CD4-positive, alpha-beta T cell (primary cell): ENCODE measurements at places on chromosomes 3 and 15.
A peak's percentile ranks its signal among the peaks of the same experiment; 100 is the strongest.

GRCh38 chr15:101191242-101191641 lies 60.6 kb downstream of the CHSY1 start:
- DNase-seq = no peak

- DNase-seq = peak; percentile 33
Observed at GRCh38 chr15:68794863-68795262, 25.8 kb downstream of the ANP32A start.

- DNase-seq = no peak
Observed at GRCh38 chr3:185340751-185341150, 22.2 kb upstream of the MAP3K13 start.

GRCh38 chr15:57415602-57416001 lies 39.3 kb downstream of the CGNL1 start:
- no peak for DNase-seq

- peak; percentile 65 for DNase-seq
Observed at GRCh38 chr15:31391687-31392671, 65.3 kb downstream of the KLF13 start.

DNA sequence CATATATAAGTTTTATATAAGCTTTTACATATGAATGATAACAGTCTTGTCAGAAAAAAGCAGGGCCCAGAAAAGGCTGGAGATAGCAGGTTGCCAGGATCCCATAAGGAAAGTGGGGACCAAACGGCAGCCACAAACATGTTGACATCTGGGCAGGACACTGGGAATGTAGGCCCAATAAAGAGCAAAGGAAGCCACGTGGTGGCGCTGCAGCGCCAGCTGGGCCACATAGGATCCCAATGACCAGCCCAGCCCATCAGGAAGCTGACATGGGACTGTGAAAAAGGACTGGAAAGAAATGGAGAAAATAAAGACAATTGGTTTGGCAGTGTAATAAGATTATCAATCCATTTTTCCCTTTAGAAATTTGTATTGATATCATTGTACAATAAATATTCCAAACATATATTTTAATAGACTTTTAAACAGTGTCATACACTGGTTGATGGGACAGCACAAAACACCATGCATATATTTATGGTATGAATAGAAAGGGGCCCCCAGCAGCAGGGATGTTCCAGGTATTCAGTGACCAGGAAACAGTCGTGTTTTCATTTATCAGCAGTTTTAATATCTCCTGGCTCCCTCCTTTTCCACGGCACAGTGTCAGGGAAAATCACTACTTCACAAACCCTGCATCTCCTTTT lies 89.0 kb upstream of the STRIT1 start:
- no peak for DNase-seq

GRCh38 chr15:85692321-85692720 lies 102.4 kb downstream of the KLHL25 start:
- DNase-seq = no peak

GRCh38 chr3:126356373-126357264 lies 589 bp downstream of the KLF15 start:
- DNase-seq = peak; percentile 7

- DNase-seq = no peak
Observed at GRCh38 chr3:26484140-26484539, 138.4 kb upstream of the LRRC3B start.

GRCh38 chr3:57757642-57758297 lies 1.7 kb downstream of the SLMAP start:
- no peak for DNase-seq

GRCh38 chr15:68606375-68606774 lies 27.6 kb downstream of the CORO2B start:
- DNase-seq = no peak

DNA sequence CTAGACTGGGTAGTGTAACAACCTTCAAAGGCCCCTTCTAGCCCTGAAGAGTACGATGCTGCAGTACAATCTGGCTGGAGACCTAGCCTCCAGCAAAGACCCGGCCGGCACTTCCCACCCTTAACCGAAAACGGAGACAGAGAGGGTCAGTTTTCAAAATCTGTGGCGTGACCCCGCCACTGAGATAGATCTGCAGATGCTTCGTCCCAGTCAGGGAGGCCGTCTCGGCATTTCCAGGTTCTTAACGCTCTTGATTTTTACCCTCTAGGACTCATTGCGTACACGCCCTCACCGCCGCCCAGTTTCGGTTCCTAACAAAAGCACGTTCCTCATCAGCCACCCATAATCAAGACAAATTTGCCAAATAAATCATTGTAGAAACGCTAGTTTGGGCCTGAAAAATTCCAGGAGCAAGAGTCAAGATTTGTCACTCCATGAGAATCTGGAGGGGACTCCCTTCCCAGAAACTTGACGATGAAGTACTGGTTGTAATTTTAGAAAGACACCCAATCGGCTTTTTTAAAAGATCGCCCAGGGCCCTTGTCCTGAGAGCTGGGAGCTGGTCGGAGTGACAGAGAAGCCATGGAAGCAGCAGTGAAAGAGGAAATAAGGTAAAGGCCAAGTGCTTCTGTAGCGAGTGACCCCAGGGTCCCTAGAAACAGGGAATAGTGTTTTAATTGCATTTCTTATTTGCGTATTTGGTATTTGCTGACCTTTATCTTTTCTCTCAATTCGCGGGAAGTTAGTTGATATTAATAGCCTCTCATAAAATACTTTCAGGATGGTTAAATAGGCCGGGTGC lies 868 bp upstream of the TMEM87A start:
- DNase-seq = peak; percentile 78

DNA sequence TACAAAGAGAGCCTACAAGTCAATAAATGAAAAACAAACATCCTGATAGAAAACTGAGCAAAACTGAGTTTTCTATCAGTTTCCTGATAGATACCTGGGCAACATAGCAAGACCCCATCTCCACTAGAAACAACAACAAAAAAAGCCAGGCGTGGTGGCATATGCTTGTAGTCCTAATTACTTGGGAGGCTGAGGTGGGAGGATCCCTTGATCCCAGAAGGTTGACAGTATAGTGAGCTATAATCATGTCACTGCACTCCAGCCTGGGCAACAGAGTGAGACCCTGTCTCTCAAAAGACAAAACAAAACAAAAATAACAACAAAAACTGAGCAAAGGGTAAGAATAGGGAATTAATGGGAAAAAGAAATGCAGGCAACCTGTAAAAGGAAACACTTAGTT lies 23.9 kb upstream of the UBE2E1 start:
- DNase-seq = no peak

DNA sequence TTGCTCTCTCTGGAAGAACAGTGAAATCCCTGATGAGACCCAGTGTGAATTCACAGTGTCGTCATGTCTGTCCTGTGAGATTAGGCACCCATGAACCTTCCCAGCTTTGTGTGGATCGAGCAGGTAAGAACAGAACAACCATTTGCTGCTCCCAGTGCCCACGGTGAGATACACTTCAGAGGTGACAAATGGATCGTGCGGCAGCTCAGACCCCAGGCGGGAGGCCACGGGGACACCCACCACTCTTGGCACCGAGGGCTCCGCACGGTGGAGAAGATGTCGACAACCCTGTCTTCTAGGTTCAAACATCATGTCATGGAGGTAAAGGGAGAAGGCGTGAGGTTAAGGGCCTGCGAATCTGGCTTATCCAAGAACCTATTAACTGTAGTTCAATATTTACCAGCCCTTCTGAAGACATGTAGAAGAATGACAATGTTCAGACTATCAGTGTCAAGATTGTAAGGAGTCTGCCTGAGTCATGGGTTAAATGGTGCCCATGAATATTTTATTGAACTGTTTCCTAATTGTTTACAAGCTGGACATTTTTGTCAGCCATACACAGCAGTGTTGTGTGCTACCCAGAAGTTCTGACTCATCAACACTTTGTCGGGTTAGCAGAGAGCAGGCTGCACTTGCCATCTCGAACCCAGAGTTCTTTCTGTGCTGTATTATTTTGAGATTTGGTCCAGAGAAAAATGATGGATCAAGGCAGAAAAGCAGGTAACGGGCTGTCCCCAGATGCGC lies 15.5 kb upstream of the PCSK6 start:
- DNase-seq = no peak

DNA sequence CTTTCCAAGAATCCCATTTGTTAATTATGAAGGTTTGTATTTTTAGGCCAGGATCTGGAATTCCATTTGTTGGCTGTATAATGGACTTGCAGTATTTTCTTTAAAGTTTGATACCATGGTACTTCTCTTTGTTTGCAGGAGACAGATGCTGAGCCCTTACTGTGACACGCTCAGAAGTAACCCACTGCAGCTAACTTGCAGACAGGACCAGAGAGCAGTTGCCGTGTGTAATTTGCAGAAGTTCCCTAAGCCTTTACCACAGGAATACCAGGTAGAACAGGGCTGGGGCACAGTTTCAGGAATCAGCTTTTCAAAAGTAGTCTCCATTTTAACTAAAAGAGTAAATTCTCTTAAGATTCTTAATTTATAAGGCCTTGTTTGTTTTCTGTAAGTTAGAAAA lies 59.1 kb downstream of the LMLN start:
- no peak for DNase-seq

DNA sequence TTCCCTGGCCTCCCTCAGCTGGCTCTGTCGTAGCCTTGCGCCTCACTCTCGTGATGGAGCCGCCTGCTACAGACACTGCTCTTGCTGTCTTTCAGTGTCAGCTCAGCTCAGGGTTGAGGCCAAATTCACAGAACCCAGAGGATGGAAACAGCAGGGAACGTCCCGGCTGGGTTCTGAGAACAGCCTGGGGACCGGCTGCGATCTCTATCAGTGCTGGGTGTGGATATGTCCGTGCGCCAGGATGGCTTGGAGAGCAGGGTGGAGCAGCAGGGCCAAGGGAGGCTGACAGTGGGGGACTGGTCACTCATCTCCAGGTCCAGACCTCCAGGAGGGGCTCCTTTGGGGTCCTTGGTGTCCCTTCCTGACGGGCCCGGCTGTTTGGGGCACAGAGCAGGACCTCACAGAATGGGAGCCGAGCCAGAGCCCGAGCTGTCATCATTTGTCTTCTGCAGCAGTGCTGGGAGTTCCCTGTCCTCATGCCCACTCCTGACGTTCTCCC lies 18.4 kb downstream of the KLF15 start:
- DNase-seq = peak; percentile 28

GRCh38 chr15:65275728-65276126 lies 11.0 kb downstream of the PARP16 start:
- DNase-seq = no peak

DNA sequence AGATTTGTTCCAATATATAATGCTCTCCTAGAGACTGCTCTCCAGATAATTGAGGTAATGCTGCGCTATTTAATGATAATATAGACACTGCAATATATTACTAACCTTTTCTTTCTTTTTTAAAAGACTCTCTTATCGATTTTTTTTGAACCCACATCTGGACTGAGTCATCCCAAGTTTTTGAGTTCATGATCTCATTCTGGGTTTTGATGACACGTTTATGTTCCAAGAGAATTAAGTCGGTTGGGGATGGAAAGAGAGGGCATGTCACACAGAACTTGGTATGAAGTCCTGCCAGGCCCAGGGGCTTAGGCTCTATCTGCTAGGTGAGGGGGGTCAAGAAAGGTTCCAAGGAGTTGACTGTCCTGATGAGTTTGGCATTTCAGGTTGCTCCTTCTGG lies 431.1 kb downstream of the MFSD1 start:
- DNase-seq = no peak

DNA sequence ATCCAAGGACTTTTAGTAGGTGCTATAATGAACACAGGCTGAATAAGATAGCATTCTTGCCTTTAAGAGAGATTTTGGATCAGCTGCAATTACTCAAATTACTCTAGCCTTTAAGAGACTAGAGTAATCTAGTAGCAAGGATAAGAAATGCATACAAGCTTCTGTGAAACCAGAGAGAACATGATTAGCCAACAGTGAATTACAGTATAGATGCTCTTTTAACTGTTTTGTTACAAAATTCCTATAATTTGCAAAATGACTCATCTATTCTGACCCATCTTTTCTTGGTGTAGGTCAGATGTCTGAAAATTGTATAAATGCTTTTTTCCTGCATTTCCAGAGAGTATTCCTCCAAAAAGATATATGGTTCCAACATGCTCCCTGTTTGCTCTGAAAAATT lies 66.9 kb downstream of the CEP63 start:
- no peak for DNase-seq

- no peak for DNase-seq
Observed at GRCh38 chr15:78018946-78019644, 58.4 kb downstream of the TBC1D2B start.

DNA sequence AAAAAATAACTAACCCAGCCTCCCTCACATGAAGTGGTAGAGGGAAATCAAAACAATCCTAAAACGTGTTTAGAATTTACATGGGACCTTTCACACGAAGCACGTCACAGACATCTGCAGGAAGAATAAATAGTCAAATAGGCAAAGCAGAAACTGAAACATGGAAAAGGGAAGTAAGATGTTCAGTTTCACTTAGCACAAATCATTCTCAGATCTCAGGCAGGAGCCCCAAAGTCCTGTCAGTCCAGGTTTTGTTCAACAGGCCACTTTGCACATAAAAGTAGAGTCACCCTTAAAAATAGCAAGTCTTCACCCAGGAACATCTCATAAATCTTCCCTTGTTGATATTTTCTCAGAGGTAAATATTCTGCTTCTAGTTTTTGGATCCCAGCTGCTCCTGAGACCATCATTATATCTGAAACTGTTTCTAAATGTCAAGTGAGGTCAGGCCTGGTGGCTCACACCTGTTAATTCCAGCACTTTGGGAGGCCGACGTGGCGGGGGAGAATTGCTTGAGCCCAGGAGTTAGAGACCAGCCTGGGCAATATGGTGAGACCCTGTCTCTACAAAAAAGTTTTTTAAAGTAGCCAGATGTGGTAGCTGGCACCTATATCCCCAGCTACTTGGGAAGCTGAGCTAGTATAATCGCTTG lies 1.9 kb downstream of the RUBCN start:
- DNase-seq = no peak

DNA sequence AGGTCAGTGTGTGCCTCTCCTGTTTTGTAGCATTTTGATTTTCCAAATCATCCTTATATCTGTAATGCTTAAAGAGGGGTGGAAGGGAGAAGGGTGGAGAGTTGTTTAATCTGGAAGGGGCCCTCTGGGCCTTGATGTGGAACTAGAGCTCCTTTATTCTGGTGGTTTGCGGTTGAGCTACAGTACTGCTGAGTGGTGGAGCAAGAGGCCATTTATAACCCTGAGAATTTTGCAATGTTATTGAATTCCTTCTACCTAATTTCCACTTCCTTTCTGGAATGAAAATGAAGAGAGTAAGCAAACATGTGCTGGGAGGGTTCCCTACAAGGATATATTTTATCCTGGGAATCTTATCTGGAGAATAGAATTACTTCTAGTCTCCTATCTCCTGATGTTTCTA lies 35.3 kb upstream of the TUBGCP5 start:
- DNase-seq = no peak

- no peak for DNase-seq
Observed at GRCh38 chr3:36380221-36381031, at the start of gene STAC. STAC (plus strand) TSS chr3:36380504; CDS start chr3:36380644, 140 bp downstream.

- DNase-seq = no peak
Observed at GRCh38 chr3:55562700-55563099, 75.6 kb upstream of the WNT5A start.

- DNase-seq = no peak
Observed at GRCh38 chr15:42729409-42729808, 7.5 kb downstream of the CDAN1 start.

- no peak for DNase-seq
Observed at GRCh38 chr15:83250781-83251180, 33.7 kb downstream of the BNC1 start.

- DNase-seq = no peak
Observed at GRCh38 chr15:89187986-89188514, 33.3 kb downstream of the RLBP1 start.
